ENCODE measurements at places on chromosomes 6 and 20. TPM values are rescaled to one million over a fixed set of nuclear protein-coding genes. Genes with fewer than 3 reads are reported as not detected.

GABRR2 gene
- total RNA-seq = not detected

SGK2 gene
- 45.5 TPM for total RNA-seq

DNA sequence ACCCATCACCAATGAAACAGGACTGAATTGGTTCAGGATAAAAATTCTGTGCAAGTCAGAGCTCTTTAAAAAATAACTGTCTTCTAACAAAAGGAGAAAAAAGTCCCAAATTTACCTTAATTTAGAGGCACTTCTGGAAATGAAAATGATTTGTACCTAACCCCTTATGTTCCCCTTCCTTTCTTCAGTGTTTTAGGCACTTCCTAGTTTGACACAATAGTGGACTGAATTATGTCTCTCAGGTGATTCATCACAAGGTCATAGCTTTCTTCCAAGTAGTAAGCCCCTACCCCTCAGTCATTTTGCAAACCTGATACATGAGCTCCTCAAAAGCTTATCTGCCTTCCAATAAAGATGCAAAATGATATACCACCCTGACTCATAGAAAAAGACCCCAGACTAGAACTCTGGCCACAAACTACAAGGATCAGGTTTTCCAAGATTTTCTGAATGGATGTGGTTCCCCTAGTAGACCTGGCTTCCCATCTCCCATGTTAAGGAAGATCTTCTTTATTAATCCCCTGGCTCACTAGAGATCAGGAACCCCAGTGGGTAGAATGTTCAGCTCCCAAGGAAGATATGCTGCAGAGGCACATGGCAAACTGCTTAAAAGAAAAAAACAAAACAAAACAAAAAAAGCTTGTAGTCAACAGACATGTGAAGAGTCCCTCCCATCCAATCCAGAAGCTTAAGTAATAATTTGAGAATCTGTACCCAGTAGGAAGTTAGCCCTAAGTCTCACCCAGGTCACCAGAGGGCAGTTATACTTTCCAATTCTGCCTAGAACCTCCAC is 3.6 kb downstream of the PPP1R10 start:
- DNase-seq = no peak

SLC44A4 gene
- 0.54 TPM for total RNA-seq

DNA sequence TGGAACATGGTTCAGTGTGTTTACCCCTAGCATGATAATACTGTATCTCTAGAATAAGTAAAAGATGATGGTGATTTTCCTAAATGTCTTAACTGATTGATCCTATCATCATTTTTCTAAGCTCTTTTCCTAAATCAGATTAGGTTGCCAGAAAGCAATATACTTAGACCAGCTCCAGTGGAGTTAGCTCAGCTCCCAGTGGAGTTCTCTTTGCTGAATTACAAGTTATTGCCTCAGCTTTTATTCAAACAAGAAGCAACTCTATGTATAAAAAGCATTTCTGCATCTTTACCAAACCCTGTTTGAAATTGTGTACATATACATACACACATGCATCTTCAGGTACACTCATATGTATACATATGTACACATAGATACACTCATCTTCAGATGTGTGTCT is 44.9 kb downstream of the SNX9 start:
- DNase-seq = no peak

- no peak for DNase-seq
Observed at GRCh38 chr6:119459207-119459974, 109.8 kb upstream of the MAN1A1 start.

LAMA5 gene
- total RNA-seq = 63.3 TPM

PNPLA1 gene
- not detected for total RNA-seq

- DNase-seq = no peak
Observed at GRCh38 chr20:38197217-38197616, 32.1 kb upstream of the TGM2 start.

HLA-G gene
- not detected for total RNA-seq

DNA sequence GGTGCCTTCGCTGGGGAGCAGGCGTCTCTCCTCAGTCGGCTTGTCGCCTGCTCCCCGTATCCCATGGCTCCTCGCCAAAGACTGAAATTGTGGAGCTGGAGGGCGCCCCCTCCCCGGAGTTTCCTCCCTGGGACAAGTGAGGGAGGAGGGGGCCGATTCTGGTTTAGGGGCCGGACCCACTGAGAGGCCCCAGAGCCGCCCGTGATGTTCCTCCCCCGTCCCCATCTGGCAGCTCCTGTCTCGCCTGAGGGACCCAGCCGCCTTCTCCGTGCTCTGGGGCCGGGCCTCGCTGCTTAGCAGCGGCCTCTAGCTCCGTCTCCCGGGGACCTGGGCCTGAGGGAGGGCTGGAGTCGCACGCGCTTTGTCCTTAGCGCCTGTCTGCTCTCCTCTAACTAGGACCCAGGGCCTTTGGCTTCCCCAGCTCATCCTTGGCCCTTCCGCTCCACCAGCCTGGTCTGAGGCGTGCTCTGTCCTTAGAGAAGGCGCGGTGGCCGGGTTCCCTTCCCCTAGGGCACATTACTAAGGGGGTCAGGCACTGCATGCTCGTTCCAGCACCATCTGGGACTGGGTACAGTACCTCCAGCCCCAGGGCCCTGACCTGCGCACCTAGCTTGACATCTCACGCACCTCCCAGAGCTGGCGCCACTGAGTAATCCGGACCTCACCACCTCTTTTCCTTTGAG is 29.7 kb downstream of the SLC12A5 start:
- DNase-seq = no peak

DNA sequence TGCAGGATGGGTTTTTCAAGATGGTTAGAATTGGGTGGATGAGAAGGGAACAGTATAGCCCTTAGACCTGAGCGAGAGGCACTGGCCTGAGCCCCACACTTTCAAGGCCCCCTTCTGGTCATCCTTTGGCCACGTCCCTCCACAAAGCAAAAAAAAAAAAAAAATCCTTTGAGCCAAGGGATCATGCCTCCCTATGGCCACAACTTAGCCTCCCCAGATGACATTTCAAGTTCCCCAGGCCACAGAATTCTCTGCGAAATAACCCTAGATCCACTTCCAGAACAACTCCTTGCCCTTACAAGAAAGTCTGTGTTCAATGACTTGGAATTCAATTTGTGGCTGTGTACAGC is 30.4 kb downstream of the ELOVL2 start:
- no peak for DNase-seq

- DNase-seq = no peak
Observed at GRCh38 chr6:56804996-56805395, 149.9 kb upstream of the BEND6 start.

GRCh38 chr6:8749465-8749864 is 314.1 kb upstream of the SLC35B3 start:
- DNase-seq = no peak

E2F1 gene
- 60.9 TPM for total RNA-seq

SLC2A10 gene
- total RNA-seq = 7.9 TPM

SLC22A3 gene
- total RNA-seq = 2.4 TPM

TULP1 gene
- not detected for total RNA-seq

DNA sequence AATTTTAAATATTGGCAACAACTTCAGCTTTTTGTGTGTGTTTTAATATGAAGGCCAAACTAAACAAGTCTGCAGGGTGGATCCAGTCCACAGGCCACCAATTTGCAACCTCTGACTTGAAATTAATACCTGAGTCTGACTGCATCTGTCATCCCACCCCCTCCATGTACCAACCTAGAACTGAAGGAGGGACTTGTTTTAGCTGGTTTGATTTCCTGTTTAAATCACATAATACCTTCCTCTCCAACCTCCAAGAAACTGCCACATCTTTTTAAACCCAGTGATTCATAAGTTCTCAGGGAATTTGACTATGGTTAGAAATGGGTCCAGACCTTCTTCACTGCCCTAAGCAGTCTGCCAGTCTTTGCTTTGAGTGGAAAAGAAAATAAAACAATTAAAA is 21.6 kb downstream of the RNF8 start:
- DNase-seq = no peak

GRCh38 chr20:19495905-19496703 is 262.0 kb upstream of the RIN2 start:
- DNase-seq = no peak

- peak; percentile 34 for DNase-seq
Observed at GRCh38 chr6:93550551-93551276, 131.4 kb upstream of the EPHA7 start.

DNA sequence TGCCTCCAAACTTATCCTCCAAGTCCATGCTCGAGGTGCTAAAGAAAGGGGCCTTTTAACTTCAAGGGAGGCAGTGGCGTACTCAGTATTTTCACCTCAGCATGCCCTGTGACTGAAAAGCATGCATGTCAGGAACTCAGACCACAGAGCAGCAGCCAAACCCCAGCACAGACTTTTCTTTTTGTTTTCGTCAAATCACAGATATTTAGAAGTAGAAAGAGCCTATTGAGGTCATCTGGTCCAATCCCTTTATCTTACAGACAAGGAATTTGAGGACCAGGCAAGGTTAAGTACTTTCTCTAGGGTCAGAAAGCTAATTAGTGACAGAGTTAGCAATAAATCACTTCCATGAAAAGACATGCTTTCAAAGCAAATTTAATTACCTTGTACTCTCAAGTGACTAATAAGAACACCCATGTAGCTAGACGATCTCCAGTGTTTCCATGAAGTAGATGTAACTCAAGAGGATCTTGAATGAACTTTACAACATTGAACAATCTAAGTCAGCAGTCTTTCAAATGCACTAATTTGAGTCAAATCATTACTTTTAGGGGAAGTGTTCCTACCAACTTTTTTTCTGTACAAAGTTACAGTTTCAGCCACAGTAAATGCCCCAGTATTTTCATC is 35.9 kb downstream of the MOXD1 start:
- DNase-seq = no peak

GRCh38 chr6:34190504-34191122 is 44.7 kb upstream of the GRM4 start:
- DNase-seq = no peak

SH3BGRL2 gene
- 2.2 TPM for total RNA-seq

PRL gene
- total RNA-seq = not detected

DNA sequence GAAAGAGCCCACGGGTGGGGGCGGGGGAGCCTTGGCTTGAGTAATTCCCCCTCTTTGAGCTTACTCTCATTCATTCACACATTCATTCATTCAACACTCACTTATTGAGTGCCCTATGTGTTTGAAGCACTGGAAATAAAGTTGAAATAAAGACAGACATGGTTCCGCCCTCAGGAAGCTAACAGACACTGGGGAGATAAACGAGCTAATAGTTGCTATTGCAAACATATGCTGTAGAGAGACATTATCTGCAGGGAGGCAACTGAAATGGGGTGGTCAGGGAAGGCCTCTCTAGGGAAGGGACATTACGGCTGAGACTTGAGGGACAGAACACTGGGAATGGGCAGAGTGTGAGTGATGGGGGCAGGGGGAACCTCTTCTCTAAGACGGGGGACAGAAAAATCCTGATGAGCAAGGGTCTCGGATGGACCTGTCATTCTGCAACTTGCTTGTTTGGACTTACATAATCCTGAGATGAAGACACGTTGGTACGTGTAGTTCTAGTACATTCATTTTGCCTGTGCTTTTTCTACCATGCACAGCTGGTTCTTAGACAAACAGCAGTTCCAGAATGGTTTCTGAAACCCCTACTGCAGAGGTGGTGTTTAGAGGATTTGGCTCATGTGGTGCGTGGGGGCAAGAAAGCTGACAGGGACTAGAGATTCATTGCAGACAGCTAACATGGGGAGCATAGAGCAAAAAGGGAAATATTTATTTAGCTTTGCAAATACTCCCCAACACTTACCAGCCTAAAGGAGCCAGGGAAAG is 71.1 kb upstream of the BLCAP start:
- DNase-seq = no peak

TCEA2 gene
- 90.0 TPM for total RNA-seq

- peak; percentile 55 for DNase-seq
Observed at GRCh38 chr20:9035126-9035525, 33.8 kb upstream of the PLCB4 start.

DNA sequence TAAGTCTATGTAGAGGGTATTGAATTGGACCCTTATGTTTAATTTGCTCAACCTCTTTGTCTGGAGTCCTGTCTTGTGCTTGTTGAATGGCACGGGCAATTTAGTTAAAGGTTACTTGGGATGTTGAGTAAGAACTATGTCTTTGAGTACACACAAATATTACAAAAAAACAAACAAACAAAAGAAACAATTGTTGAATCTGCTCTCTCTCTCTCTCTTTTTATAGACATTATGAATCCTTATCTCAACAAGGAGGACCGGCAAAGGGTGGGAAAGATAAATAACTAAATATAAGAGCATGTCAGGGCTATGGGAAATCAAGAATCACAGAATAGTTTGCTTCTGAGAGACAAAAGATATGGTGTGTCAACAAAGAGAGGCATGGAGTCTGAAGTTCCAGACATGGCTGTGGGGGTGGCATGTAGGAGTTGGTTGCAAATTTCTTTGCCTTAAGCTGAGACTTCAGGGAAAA is 608.6 kb downstream of the UTRN start:
- DNase-seq = no peak

DNA sequence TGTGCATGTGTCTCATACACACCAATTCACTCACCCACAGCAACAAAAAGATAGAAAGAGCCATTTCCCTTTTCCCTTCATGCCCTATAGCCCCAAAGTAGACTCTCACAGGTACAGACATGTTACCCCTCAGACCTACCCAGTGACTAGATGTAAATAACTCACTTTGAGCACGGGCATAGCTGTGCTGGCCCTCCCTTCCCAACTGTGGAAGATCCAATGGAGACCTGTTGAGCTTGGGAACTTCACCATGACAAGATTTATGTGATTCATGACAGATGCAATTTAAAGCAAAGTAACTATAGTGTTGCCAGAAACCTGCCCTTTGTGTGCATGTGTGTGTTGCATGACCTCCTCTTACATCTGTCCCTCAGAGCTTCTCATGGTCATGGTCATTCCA is 175.4 kb downstream of the UBE3D start:
- no peak for DNase-seq

DNA sequence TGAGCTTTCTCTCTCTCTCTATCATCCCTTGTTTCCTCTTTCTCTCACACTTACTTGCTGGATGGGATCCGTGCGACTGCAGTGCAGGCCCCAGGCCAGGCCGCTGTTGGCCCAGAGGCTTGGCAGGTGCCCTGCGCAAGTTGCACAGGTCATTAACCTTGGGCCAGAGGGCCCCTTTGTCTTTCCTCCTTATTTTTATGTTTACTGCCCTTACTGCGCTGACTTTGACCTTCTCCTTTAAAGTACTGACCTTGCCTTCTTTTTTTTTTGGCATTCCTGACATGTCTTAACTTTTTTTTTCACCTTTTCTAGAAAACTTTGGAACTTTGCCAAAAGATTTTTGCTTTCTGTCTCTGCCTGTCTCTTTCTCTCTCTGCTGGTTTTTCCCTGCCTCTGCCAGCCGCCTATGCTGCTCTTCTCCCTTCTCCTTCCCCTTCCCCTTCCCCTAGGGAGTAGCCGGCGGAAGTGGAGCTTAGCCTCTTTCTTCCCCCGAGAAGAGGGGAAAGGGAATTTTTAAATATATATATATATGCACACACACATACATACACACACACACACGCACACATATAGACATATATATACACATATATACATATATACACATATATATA is 59.6 kb upstream of the CDH4 start:
- no peak for DNase-seq

Data from Caki2 (cell line).